Activated T-cell treated with anti-CD3 and anti-CD28 coated beads, Interleukin-2, amount 50 U/mL, for 72 hours (primary cell): ENCODE measurements at places on chromosomes 3 and 15.
A peak's percentile ranks its signal among the peaks of the same experiment; 100 is the strongest.

DNA sequence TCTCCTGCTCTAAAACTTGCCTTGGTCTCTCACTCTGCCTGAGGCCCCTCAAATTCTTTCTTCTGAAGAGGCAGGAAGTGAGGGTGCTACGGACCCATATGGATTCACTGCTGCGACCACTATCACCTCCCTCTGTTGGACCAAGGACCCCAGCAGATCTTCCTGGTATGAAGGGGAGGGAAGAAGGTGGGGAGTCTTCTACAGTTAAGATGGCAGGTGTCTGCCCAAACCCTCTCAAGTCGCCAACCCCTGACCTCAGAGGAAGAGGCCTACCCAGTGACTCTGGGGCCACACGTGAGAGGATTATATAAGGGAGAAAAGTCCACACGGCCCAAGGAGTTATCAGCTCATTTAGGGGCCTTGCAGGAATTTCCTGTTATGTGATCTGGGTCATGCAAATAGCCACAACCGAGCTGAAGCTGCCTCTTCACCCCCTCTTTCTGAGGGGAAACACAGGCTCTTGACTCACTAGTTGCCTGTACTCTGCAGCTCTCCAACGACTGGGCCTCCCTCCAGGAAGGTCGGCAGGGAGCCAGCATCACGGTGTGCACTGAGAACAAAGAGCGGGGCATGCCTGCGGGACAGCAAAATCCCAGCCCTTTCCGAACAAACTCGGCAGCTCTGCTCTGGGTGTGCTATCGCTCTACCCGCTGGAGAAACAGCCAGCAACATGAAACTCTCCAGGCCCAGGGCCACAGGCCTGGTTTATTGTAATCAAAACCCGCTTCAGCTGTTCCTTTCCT lies 116.0 kb downstream of the XXYLT1 start:
- DNase-seq = no peak

GRCh38 chr3:133521946-133522345 lies 51.5 kb upstream of the CDV3 start:
- DNase-seq = no peak

GRCh38 chr15:70762469-70763119 lies 764 bp downstream of the UACA start:
- DNase-seq = peak; percentile 10

GRCh38 chr3:184741259-184741556 lies 29.3 kb upstream of the MAGEF1 start:
- DNase-seq = no peak

- no peak for DNase-seq
Measured at GRCh38 chr3:171825222-171825828, 15.0 kb upstream of the PLD1 start.

- no peak for DNase-seq
Measured at GRCh38 chr3:116812949-116813348, 103.4 kb downstream of the TUSC7 start.

DNA sequence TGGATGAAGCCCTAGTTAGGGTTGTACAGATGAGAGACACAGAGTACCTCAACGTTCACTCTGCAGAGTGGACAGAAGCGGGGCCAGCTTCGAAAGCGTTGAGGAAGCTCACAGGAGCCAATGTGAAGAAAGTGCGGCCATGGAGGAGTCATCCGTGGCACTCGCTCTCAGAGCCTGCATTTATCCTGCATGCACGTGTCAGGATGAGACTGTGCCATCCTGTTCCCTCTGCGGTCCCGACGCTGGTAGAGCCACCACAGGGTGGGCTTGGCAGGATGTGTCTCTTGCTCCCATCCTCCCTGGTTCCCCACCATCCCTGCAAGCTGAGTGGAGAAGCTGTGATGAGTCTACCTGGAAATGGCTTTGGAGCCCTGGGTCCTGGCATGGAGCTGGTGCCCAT lies 39.3 kb downstream of the KLHL25 start:
- DNase-seq = no peak

DNA sequence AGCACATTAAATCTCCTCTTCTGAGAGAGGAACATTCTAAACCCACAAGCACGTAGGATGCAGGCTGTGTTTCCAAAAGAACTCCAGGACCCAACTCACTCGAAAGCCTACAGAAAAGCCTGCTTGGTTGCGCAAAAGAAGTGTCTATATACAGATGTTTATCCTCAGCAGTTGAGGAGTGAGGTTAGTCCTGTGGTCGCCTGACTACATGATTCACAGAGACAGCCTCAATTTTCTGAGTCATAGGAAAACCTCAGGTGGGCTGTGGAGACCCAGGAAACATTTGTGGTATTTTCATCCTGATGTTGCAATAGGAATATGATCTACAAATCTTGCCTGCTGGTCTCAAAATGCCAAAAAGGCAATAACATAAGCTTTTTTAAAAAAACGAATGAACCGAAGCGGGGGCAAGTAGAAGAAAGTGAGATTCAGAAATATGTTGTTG lies 183.8 kb upstream of the THRB start:
- DNase-seq = peak; percentile 56

DNA sequence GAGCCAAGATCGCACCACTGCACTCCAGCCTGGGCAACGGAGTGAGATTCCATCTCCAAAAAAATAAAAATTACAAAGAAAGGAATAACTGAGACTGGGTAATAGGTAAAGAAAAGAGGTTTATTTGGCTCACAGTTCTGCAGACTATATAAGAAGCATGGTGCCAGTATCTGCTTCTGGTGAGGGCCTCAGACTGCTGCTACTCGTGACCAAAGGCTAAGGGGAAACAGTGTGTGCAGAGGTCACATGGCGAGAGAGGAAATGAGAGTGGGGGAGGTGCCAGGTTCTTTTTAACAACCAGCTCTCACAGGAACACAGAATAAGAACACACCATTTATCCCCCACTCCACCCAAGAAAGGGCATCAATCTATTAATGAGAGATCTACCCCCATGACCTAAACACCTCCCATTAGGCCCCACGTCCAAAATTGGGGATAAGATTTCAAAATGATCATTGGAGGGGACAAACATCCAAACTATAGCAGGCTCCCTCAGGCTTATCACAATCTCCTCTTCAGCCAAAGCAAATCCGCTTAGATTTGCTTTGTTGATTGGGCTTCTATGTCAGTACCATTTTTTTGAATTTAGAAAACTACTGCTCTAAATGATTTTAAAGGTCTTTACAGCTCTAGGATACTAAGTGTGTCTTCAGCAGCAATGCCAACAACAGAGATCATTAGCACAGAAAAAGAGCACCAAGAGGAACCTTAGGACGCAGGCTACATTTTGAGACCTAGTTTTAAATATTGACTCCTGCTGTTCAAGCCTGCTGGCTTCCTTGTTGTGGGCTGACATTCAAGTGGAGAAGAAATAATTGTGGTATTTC lies 84.2 kb upstream of the TBL1XR1 start:
- no peak for DNase-seq
